Neural crest cell (in vitro differentiated cells): ENCODE measurements at places on chromosomes 1 and 21. TPM values are rescaled to one million over a fixed set of nuclear protein-coding genes. Genes with fewer than 3 reads are reported as not detected.

GRCh38 chr1:7586031-7586941 is 184.8 kb upstream of the VAMP3 start:
- no peak for DNase-seq

DNA sequence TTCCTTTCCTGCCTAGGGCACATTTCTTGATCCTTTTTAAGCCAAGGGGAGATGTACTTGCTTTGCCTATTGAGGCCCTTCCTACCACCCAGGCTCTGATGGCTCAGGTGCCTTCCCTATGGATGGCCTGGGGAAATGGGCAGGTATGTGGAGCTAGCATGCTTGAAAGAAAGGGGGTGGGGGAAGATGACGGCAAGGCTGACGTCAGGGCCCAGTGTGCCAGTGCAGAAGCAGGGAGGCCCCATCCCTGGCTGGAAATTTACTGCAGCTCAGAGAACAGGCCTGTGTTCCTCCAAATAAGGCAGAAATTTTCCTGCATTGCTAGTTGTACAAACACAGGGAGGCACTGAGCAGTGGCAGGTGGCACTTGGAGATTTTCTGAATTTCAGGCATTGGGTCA is 453.2 kb upstream of the VAMP3 start:
- DNase-seq: no peak

GRCh38 chr1:14639291-14640050 is 41.0 kb downstream of the KAZN start:
- no peak for DNase-seq

GRCh38 chr1:112818990-112819689 is 104.0 kb upstream of the PPM1J start:
- no peak for DNase-seq

DNA sequence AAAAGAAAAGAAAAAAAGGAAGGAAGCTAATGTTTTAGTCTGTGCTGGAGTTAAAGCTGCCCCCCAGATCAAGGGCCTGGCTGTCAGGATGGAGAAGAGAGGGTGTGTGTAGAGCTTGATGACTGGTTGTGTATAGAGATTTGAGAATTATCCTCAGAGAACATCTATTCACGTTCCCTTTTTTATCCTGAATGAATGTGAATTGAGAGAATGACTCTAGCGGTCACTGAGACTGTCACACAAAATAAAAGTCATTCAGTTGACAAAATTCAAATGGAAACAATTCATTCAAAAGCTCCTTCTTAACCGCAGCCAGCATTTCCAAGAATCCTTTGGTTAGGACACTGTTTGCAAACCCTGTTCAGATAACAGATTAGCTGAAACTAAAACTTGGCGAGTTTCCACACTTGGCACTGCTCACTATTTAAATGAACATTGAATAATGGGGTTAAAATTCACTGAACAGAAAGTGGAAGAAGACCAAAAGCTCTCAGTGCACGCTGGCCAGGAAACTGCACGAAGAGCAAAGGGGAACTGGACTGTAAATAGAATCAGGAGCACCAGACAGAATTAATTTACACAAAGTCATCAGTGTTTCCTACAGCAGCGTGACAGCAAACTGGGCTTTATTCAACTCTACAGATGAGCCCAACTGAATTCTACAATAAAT is 13.6 kb upstream of the FAM89A start:
- no peak for DNase-seq

DNA sequence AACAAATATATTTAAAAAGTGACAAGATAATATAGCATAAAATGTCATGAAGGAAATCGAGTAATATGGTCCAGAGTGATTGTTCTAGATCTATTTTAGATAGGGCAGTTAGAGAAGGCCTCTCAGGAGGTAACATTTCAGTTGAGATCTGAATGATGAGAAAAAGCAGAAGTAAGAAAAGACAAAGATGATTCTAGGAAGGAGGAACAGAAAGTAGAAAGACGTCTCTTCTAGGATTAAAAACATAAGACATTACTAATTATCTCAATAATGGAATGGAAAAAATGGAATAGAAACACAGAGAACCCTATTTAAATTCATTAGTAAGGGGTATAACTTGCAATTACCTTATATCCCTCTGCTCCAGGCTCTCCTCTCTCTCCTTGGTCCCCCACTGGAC is 130.0 kb upstream of the ZNHIT6 start:
- no peak for DNase-seq

DNA sequence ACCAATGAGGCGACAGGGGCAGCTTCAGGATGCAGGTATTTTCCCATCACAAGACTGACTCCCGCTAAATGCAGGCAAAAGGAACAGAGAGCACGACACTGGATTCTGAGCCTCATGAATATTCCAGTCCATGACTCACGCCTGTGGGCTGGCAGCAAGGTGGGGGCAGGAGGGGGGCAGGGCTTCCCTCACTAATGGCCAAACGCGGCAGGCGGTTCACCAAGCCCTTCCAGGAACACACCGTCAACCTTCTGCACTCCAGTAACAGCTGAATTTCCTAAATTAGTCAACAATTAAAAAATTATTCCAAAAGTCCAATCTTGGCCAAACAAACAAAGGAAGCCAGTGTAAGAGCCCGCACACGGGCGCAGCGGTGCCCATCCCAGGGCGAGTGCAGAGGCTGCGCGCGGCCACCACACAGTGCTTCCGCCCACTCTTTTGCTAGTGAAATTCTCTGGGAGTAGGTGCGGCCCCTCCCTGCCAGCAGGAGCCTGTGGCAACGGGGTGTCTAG is 12.5 kb upstream of the GPR153 start:
- no peak for DNase-seq

GRCh38 chr1:37047542-37047941 is 13.2 kb upstream of the GRIK3 start:
- no peak for DNase-seq

DNA sequence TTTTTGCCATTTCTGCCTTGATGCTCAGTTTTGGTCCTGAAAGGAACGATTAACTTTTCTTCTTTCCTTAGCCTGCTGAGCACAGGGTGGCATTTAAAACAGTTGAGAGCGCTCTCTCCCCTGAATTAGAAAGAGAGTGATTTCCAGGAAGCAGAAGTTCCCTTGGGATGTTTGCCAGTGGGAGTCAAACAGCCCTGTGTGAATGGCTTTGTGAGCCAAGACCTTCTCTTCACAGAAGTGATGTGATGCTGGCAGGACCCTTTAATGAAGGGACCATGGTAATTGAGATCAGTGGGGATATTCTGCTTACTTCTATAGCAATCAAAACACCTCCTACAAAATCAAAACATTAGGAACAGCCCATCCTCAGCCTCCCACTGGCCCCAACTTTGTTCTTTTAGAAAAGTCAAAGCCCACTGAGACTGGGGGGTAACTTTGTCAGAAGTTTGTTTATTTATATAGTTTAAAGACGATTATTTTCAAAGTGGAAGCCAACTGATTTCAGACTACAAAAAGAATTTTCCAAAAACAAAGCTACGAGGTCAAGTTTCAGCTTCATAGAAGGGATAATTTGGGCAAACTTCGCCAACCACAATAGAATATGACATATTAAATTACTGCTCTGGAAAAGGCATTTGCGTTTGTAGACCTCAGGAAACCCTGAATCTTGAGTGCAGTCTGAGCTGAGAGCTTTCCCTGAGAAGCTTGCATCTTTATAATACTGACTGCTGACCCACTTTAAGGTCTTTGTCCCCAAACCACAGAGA is 122.7 kb downstream of the GABPA start:
- DNase-seq: no peak

DNA sequence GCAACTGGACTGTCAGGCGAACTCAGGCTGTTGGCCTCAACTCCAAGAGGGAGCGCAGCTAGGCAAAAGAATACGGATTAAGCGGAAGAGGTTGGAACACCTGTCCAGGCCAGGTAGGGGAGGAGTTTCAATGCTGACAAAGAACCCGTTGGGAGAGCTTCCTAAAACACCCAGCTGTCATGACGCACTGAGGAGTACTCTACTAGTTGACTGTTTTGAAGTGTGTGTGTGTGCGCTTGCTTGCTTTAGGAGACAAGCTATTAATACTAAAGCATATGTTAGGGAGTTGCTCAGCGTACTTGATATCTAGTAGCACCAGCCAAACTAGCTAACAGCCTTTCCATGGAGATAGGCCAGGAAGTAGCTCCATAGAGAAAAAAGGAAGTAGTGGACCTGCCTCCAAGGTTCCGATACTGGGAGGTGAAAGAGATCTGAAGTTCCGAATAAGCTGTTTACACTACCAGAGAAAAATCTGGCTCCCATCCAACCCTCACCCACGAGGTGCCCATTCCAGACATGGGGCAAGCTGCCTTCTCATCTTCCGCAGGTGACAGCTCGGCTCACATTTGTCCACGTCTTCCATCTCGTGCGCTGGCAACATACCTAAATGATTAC is 974 bp upstream of the FNBP1L start:
- no peak for DNase-seq

NEGR1 gene
- total RNA-seq: 0.58 and 1.1 TPM in 2 replicates

UBL4B gene
- total RNA-seq: not detected in 2 replicates

DENND2C gene
- total RNA-seq: 0.79 and 0.82 TPM in 2 replicates

GOLT1A gene
- total RNA-seq: not detected in 2 replicates

CROCC gene
- total RNA-seq: 52.6 and 54.1 TPM in 2 replicates

PLA2G2D gene
- total RNA-seq: not detected in 2 replicates
